Activated CD4-positive, alpha-beta T cell treated with anti-CD3 and anti-CD28 coated beads for 48 hours (primary cell): ENCODE measurements at places on chromosomes 16 and 17.
A peak's percentile ranks its signal among the peaks of the same experiment; 100 is the strongest.

DNA sequence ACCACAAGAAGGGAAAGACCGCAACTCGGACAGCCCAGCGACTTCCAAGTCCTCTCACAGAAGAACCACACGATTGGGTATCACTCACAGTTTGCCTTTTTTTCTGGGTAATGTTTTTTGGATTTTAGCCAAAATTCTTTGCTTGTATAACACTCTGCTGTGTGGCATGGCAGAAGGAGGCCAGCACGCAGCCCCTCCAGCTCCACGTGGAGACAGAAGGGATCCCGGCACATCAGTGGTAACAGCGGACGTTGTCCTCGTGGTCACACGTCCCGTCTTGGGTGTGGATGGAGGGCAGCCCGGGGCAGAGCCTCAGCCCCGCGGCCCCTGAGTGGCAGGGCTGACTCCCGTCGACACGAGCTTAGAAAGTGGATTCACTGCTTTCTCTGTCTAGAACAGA lies 69.1 kb downstream of the KLHDC4 start:
- no peak for DNase-seq

- no peak for DNase-seq
Observed at GRCh38 chr16:84754956-84755672, 55.3 kb downstream of the USP10 start.

GRCh38 chr17:54933921-54934320 lies 33.3 kb downstream of the TOM1L1 start:
- DNase-seq, result no peak

- no peak for DNase-seq
Observed at GRCh38 chr16:85944572-85945423, 45.8 kb downstream of the IRF8 start.

DNA sequence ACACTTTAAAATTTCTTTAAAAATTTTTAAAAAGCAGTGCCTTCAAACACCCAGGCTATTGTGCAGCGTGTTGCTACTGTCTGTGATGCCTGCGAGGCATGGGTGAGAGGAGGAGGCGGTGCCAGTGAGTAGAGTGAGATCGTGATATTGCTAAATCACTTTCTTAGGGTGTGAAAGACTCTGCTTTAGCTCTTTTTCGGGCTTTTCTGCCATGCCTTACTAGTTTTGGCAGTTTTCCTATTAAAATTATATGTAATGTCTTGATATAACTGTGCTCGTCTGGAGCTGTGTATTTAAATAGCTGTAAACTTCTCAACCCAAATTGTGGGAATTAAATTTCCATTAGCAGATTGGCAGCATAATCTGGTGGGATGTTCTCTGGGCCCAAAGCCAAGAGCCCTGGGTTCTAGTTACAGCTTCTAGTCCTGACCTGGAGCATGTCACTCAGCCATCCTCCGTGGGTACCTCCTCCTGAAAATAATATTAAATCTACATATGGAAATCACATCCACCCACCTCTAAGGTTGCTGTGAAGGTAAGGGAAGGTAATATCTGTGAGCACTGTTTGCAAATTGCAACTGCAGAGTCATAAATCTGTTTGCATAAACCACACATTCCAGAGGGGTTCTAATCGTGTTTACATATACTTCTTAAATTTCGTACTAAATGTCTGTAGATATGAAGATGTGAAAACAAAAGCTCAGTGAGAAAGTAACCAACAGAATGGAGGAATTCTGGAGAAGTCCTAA lies 264.3 kb upstream of the CACNG5 start:
- no peak for DNase-seq

DNA sequence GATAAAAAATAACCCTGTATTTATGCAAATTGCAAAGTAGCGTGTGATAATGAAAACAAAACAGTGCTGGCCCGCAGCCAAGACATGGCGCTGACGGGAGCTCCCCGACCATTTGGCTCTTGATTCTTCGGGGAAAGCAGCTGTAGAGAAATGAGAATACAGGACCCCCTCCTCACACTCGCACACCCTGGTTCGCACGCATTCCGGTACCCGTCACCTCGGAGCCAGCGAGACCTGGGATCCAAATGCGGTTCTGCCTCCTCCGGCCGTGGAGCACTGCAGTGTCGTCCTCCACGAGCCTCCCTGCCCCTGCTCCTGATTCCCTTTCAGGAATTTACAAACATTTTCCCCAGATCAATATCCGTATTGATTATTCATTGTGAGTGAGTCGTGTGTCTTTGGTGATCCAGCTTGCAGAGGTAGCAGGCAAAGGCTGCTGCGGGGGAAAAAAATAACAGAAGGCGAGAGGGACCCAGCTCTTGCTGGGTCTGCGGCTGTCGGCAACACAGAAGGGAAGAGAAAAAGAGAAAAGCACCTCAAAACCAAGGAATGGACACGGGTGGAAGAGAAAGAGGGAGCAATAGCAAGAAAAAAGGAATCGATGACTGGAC lies 184.1 kb upstream of the ZFHX3 start:
- DNase-seq, result no peak

DNA sequence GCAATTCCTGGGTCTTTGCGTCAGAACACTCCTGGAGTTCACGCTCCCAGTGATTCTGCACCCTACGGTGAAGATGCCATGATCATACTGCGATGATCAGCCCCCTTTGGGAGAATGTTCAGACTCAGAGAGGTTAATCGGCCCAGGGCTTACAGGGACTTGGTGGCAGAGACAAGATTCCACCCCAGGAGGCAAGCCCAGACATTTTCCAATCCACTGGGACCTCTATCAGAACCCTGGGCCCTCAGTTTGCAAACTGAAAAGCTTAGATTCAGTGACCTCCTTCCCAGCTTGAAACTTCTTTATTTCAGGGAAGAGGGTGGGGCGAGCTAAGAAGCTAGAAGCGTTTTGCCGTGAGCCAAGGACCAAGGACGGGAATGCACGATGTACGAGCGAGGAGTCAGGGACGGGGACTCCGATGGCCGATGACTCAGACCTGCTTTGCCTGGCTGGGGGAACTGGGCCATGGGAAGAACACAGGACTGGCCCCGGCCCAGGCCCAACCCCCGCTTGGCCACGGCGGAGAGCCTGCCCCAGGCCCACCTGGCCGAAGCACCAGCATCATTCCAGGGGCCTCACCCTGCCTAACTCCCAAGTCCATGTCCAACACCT lies 34.7 kb downstream of the SOCS3 start:
- no peak for DNase-seq

DNA sequence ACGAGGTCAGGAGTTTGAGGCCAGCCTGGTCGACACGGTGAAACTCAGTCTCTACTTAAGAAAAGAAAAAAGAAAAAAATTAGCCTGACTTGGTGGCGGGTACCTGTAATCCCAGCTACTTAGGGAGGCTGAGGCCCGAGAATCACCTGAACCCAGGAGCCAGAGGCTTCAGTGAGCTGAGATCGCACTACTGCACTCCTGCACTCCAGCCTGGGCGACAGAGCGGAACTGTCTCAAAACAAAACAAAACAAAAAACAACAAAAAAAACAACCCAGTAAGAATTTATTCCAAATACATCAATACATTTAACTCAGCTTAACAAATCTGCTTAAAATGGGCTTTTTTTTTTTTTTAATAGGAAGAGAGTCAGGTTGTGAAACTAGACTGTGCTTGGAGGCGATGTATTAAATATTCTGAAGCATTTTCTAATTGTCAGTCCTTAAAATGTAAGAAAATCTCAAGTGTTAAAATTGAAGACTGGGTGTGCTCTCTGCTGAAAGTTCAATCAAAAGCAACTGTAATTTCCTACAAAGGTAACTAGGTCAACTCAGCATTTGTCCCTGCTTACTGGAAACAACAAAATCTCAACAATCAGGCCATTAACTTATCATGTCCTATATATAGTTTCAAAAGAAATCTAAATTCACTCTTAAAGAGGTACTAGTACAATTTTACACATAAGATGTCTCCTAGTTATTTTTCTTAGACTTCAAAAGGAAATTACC lies 23.2 kb downstream of the KANSL1 start:
- no peak for DNase-seq

- DNase-seq, result no peak
Observed at GRCh38 chr16:85651629-85652430, 36.9 kb downstream of the GINS2 start.

- peak; percentile 93 for DNase-seq
Observed at GRCh38 chr17:75940727-75941441, at the start of gene FBF1. FBF1 (minus strand) TSS chr17:75941042; CDS start chr17:75938149, 2,893 bp downstream.

- no peak for DNase-seq
Observed at GRCh38 chr17:6633263-6633662, 7.2 kb downstream of the KIAA0753 start.

GRCh38 chr17:41869426-41869825 lies 4.2 kb upstream of the KLHL11 start:
- no peak for DNase-seq

DNA sequence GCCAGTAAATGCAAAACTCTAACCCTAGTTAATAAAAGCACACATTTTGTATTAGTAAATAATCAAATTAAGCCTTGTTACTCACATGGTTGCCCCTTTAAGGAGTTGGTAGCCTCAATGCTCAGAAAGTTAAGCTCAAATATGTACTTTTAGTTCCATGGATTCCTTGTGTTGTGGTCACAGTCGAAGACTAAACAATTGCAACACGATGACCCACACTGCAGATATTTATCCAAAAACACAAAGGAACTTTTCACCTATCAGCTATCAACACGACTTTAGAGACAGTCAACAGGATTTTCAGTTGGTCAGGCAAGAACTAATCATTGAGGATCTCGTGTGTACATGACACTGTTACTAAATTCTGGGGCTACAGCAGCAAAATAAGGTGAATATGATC lies 47.4 kb upstream of the NUDT7 start:
- no peak for DNase-seq

- no peak for DNase-seq
Observed at GRCh38 chr17:34781571-34782108, 179.6 kb downstream of the CCT6B start.

DNA sequence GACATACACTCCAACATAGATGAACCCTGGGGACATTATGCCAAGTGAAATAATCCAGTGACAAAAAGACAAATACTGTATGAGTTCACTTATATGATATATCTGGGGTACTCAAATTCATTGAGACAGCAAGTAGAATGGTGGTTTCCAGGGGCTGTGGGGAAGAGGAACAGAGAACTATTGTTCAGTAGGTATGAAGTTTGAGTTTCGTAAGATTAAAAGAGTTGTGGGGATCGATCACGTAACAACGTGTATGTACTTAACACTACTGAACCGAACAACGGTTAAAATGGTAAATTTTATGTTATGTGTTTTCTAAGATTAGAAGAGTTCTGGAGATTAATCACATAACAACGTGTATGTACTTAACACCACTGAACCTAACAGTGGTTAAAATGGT lies 100.8 kb downstream of the HS3ST3A1 start:
- no peak for DNase-seq

GRCh38 chr16:51713502-51713901 lies 562.4 kb upstream of the SALL1 start:
- DNase-seq, result no peak

GRCh38 chr16:67055712-67056487 lies 27.0 kb downstream of the CBFB start:
- DNase-seq, result peak; percentile 30

GRCh38 chr16:5706211-5706610 lies 608.6 kb upstream of the EEF2KMT start:
- DNase-seq, result no peak

DNA sequence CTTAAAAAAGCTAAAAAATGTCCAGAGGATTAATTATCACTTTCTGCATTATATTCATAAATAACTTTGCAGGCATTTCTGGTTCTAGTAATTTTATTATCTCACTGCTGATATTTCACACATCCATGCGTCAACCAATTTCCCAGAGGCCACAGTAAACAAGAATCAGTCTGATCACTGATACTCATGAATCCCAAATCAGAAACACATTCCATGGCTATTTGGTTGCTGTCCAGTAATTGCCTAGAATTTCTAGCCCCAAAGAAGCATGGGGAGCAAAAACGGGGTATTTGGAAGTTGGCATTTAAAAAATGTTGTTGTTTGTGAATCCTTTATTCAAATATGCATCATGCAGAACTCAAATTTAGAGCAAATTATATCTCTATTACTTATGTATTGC lies 244.8 kb downstream of the CDH8 start:
- no peak for DNase-seq

GRCh38 chr16:82116535-82116934 lies 53.5 kb downstream of the MPHOSPH6 start:
- no peak for DNase-seq

DNA sequence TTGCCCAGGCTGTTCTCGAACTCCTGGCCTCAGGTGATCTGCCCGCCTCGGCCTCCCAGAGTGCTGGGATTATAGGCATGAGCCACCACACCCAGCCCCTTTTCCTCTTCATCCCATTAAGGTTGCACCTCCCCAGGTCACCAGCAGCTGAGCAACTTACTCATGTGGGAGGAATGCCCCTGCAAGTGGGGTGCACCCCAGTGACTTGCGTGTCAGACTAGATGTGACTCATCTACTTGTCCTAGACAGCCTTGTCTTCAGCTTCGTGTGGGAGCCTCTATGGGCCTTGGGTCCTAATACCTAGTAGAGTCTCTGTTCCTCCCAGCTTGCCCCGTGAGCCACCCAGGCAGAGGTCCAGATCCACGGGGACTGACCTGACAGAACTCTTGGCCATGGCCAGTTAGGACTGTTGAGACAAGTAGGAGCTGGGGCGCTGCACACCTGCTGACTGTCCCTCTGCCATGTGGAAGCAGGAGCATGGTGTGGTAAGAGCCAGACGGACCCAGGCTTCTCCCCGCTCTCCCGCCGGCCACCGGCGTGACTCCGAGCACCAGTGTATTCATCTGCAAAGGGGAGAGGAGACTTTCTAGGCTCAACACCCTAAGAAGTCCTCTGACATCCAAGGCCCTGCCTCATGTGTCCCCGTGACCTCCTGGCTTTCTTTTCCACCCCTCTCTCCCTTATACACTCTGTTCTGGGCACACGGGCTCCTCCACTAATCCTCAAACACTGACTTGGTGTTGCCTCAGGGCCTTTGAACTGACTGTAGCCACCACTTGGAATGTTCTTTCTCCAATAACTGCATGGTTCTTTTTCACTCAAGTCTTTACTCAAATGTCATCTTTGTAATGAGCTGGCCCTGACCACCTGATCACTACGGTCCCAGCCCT lies 11.6 kb upstream of the CBX4 start:
- DNase-seq, result peak; percentile 46

DNA sequence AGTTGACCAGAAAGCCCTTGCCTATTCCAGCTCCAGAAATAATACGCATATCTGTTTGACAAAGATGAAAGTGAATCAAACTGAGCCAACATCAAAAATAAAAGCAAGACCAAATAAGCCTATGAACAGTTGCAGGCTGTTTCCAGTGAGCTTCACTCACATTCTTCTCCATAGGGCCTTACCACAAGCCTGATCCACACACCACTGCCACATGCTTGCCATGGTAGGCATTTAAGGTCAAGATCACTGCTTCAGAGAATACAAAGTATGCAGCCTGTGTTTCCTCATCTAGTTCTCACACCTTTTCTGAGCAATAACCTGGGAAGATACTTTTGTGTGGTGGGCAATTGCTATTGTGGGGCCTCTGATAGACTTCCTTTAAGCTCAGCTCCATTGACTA lies 1060.2 kb downstream of the CDH11 start:
- no peak for DNase-seq

GRCh38 chr17:21041741-21042457 lies 912 bp downstream of the USP22 start:
- DNase-seq, result peak; percentile 78

GRCh38 chr17:32445497-32445896 lies 1.2 kb downstream of the PSMD11 start:
- no peak for DNase-seq

- no peak for DNase-seq
Observed at GRCh38 chr17:5472511-5472910, 3.7 kb upstream of the DHX33 start.

- no peak for DNase-seq
Observed at GRCh38 chr17:55825213-55825612, 74.4 kb downstream of the PCTP start.
